Activated T-cell treated with anti-CD3 and anti-CD28 coated beads, Interleukin-2, amount 50 U/mL, for 72 hours (primary cell): ENCODE measurements at places on chromosomes 12 and 14. TPM values are rescaled to one million over a fixed set of nuclear protein-coding genes. Genes with fewer than 3 reads are reported as not detected.

DNA sequence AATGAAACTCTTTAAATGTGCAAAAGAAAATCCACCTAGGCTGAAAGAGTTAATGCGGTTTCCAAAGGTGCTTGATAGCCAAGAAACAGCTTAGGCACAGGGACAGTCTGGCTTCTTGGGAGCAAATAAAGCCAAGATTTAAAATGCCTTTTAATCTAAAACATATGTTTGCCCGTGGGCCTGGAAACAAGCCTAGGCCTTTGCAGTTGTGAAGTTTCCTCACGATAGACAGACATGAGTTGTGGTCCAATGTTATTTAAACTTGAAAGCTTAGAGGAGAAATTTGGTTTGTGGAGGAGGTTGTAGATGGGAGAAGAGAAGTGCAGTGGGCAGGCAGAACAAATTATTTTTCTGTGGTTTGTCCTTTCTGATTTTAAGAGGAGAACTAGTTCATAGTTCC, 29.8 kb downstream of the PROX2 start:
- no peak overlapping the region for H3K27ac ChIP-seq
- no peak overlapping the region for H3K4me3 ChIP-seq
- H3K36me3 ChIP-seq = no peaks in the 10 kb centered on the region
- H3K4me1 ChIP-seq = peaks cover 19% of the 10 kb centered on the region
- H3K27me3 ChIP-seq = no peaks in the 10 kb centered on the region
- no peak for DNase-seq

Gene SH2B3
- 33.3 TPM for total RNA-seq

GRCh38 chr12:19215115-19215514, 85.6 kb downstream of the PLEKHA5 start:
- no peak overlapping the region for H3K4me3 ChIP-seq
- no peak overlapping the region for H3K27ac ChIP-seq
- H3K27me3 ChIP-seq = no peaks in the 10 kb centered on the region
- DNase-seq = no peak
- peaks cover 1% of the 10 kb centered on the region for H3K4me1 ChIP-seq

DNA sequence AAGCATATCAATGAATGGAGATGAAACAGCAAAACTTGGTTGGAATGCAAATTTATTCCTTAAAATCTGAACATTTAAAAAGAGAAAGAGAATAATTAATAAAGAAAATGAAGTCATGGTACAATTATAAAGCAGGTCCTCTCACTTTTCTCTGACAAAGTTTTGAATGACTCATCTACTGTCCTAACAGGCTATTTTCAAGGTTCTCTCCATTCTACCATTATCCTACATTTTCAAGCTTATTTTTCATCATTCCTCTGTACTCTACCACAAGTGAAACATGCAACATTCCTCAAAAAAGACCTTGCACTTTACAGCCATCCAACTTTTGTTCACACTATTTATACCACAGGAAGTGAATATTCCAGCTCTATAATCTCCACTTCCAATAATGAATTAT, 36.9 kb upstream of the AP4S1 start:
- peaks cover 32% of the 10 kb centered on the region for H3K4me1 ChIP-seq
- DNase-seq = no peak
- no peak overlapping the region for H3K27ac ChIP-seq
- peaks cover 2% of the 10 kb centered on the region for H3K36me3 ChIP-seq
- H3K27me3 ChIP-seq = no peaks in the 10 kb centered on the region

Gene LTB4R2
- 21.5 TPM for total RNA-seq

DNA sequence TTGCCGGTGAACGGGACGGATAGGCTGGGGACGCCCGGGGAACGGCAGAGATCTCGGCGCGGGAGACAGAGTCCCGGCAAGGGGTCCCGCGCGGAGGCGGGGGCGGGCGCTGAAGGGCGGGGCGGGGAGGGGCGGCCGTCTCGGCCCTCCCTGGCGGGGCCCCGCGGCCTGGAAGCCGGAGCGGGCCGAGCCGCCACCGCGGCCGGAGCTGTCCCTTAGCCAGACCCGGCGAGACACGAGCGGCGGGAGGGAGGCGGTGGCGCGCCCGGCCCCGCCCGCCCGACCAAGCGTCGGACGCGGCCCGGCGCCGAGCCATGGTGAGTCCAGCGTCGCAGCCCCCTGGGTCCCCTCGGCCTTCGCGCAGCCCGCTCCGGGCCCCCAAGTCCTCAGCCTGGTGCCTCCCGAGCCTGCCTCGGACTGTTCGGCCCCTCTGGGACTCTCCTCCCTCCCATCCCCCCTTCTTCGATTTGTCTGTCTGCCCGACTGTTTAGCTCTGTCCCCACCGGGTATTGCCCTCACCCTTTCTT, at the start of gene ARHGEF40:
TSS of gene ARHGEF40 (plus strand) at position 222 of the 527 bp plus-strand sequence. CDS start at position 315, 93 bp downstream.
- no peaks in the 10 kb centered on the region for H3K36me3 ChIP-seq
- peak; percentile 52 for DNase-seq
- peak within 1 kb of the TSS; percentile 89 for H3K4me3 ChIP-seq
- peaks cover 34% of the 10 kb centered on the region for H3K4me1 ChIP-seq
- no peak within 1 kb of the TSS for H3K27ac ChIP-seq

Gene ZNF384
- total RNA-seq = 82.2 TPM

GRCh38 chr12:25236190-25236589, 14.5 kb downstream of the KRAS start:
- no peak overlapping the region for H3K27ac ChIP-seq
- H3K36me3 ChIP-seq = peaks cover 23% of the 10 kb centered on the region
- no peak for DNase-seq
- H3K4me3 ChIP-seq = no peak overlapping the region

- peak overlapping the region; percentile 27 for H3K27ac ChIP-seq
- H3K36me3 ChIP-seq = peaks cover 4% of the 10 kb centered on the region
- peaks cover 88% of the 10 kb centered on the region for H3K4me1 ChIP-seq
Observed at GRCh38 chr14:68952531-68953195, 26.4 kb downstream of the ACTN1 start.

GRCh38 chr12:28611115-28611435, 420.8 kb downstream of the CCDC91 start:
- no peak overlapping the region for H3K4me3 ChIP-seq
- H3K27me3 ChIP-seq = peaks cover 7% of the 10 kb centered on the region
- DNase-seq = no peak
- H3K27ac ChIP-seq = no peak overlapping the region

GRCh38 chr12:50948798-50949197, 3.5 kb upstream of the HIGD1C start:
- peaks cover 5% of the 10 kb centered on the region for H3K27me3 ChIP-seq
- H3K27ac ChIP-seq = no peak overlapping the region
- DNase-seq = no peak

GRCh38 chr12:101563212-101563611, 31.6 kb upstream of the MYBPC1 start:
- peaks cover 15% of the 10 kb centered on the region for H3K27me3 ChIP-seq
- no peaks in the 10 kb centered on the region for H3K36me3 ChIP-seq
- no peak overlapping the region for H3K27ac ChIP-seq

DNA sequence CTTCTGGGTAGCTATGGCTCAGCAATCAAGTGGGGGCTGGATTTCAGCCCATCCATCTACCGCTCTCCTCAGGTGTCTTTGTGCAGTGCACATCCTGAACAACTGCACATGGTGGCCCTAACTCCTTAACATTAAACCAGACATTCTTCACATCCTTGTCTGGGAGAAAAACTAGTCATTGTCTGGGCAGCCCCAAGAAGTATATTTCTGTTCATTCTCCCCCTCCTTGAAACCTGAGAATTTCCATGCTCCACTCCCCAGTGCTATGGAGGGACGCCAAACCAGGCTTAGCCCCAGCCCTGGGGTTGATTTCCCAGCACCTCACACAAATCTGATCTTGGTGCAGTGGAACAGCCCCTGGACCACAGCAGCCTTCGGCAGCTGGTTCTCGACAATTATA, 13.4 kb downstream of the MYL2 start:
- DNase-seq = no peak
- H3K4me1 ChIP-seq = no peaks in the 10 kb centered on the region
- H3K4me3 ChIP-seq = no peak overlapping the region
- H3K36me3 ChIP-seq = no peaks in the 10 kb centered on the region

DNA sequence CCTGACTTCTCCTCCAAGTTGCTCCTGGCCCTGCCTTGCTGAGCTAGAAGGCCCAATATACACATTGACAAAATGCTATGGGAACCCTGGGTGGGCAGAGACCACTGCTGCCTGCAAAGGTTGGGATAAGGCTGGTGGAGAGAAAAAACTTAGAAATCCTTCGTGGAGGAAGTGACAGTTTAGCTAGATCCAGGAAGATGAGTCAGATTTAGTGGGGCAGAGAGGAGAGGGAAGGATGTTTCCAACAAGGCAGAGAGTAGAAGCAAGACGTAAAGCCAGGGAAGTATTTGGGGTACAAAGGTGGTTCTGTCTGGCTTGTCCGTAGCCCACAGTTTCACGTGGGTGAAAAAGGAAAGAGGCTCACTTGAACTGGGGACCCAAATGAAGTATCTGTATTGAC, 69.0 kb upstream of the CLMN start:
- H3K4me1 ChIP-seq = no peaks in the 10 kb centered on the region
- H3K4me3 ChIP-seq = no peak overlapping the region
- H3K36me3 ChIP-seq = no peaks in the 10 kb centered on the region
- no peak for DNase-seq
- no peak overlapping the region for H3K27ac ChIP-seq
- H3K27me3 ChIP-seq = peaks cover 22% of the 10 kb centered on the region

Gene MSRB3
- total RNA-seq = 0.24 TPM

Gene PTPRR
- not detected for total RNA-seq

Gene RAB35
- total RNA-seq = 78.9 TPM

DNA sequence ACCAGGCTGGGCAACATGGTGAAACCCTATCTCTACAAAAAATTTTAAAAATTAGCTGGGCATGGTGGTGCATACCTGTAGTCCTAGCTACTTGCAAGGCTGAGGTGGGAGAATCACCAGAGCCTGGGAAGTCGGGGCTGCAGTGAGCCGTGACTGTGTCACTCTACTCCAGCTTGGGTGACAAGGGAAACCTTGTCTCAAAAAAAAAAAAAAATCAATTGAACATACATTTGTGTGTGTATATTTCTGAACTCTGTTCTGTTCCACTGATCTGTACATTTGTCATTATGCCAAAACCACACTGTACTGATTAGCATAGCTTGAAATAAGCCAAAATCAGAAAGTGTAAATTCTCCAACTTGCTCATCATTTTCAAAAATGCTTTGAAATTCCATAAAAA, 254.6 kb downstream of the SOX5 start:
- H3K27me3 ChIP-seq = no peaks in the 10 kb centered on the region
- no peaks in the 10 kb centered on the region for H3K36me3 ChIP-seq
- no peaks in the 10 kb centered on the region for H3K4me1 ChIP-seq
